ENCODE measurements at places on chromosomes 5 and 9.

- DNase-seq, result no peak
Observed at GRCh38 chr5:68544648-68545552, 329.3 kb downstream of the PIK3R1 start.

DNA sequence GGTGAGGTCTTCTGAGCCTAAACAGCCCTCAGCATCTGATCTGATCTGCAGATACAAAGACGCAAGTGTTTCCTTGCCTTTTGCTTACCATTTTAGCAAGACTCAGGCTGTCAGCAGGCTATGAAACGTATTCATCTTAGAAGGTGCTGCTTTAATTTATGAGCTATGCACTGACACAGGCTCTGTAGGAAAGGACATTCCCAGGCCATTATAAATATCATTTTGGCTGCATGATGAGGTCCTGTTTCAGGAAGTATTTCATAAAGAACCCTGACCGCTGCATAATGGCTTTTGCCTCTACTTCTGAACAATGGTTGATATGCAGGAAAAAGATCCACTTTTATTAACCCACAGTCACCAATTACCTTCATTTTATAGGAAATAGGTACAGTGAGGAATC lies 98.4 kb upstream of the CAST start:
- no peak for DNase-seq

- DNase-seq, result no peak
Observed at GRCh38 chr9:79674052-79674777, 102.5 kb downstream of the TLE4 start.

DNA sequence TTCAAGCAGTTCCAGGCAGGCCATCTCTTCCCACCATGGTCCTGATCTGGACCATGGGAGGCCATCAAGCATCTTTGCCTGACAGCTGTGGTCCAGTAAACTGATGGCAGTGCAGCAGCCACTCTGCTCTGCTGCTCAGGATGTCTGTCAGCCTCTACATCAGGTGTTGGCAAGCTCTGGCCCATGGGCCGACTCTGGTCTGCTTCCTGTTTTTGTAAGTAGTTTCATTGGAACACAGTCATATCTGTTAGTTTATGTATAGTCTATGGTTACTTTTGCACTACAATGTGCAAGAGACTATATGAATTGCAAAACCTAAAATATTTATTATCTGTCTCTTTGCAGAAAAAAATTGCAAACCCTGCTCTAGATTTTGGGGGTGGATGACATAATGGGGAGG lies 225.0 kb downstream of the KCTD16 start:
- DNase-seq, result no peak

DNA sequence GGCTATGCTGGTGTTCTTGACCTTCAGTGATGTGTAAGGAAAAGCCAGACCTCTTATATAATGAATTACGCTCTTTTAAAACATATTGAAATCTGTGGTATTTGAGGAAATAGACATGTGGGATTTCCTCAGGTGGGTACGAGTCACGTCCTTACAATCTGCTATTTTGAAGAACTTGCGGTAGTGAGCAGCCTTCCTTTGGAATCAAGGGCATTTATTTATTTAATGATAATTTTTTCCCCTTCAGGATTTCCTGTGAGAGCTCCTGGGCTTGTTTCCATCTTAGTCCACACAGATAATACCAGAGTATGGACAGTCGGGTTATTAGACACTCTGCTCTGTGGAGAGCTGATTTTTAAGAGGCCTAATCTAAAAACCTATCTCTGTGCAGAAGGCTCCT lies 167.9 kb downstream of the ARHGEF28 start:
- no peak for DNase-seq

- peak; percentile 42 for DNase-seq
Observed at GRCh38 chr5:179422213-179422855, 77.1 kb upstream of the ADAMTS2 start.

GRCh38 chr9:85453850-85454249 lies 287.9 kb downstream of the AGTPBP1 start:
- no peak for DNase-seq

DNA sequence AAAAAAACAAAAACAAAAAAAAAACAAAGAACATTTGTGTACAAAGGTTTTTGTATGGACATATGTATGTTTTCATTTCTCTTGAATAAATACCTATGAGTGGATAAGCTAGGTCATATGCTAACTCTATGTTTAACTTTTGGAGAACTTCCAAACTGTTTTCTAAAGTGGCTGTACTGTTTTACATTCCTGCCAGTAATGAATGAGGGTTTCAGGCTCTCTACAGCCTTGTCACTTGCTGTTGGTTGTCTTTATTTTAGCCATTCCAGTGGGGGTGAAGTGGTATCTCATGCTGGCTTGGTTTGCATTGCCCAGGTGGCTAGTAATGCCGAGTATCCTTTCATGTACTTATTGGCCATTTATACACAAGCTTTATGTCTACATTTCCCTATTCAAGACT lies 9.1 kb upstream of the TRIO start:
- DNase-seq, result no peak

- DNase-seq, result no peak
Observed at GRCh38 chr5:124628721-124629596, 117.5 kb downstream of the ZNF608 start.

GRCh38 chr9:12973710-12974109 lies 198.9 kb downstream of the LURAP1L start:
- DNase-seq, result no peak

DNA sequence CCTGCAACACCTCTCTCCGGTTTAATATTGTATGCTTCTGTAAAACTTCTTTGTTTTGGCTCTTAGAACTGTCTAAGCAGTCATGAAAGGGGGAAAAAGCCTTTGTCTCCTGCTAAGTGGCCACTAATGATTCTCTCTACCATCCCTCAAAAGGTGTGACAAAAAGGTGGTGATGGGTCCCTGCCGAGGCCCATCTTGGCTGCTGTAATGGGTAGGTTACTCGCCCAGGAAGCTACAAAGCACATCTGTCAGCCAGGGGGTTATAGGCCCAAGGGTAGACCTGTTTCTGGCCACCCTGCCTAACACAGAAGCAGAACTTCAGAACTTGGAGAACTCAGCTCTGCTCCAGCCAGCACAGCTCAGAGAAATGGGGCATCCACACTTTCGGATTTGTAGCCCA lies 1.6 kb downstream of the FAM219A start:
- DNase-seq, result no peak

DNA sequence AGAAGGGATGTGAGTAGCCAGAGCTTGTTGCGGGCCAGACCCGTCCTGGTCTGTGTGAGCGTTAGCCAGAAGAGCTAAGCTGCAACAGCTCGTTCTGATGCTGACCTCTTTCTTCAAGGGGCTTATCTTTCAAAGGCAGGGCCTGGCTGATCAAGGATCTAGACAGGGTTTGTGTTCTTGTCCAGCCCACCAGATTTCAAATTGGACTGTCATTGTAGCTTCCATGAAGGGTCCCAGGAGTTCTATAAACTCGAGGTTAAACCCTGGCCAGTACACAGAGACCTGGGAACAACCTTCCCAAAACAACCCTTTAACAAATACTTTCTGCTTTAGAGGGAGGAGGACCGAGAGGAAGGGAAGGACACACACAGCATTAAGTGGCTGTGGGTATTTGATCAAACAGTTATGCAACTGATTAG lies 153.0 kb upstream of the TUT7 start:
- no peak for DNase-seq

- DNase-seq, result no peak
Observed at GRCh38 chr5:36417668-36418067, 116.0 kb upstream of the RANBP3L start.

GRCh38 chr9:31715250-31715649 lies 669.2 kb upstream of the ACO1 start:
- DNase-seq, result no peak

- DNase-seq, result no peak
Observed at GRCh38 chr5:142322747-142323479, 1.9 kb downstream of the SPRY4 start.

DNA sequence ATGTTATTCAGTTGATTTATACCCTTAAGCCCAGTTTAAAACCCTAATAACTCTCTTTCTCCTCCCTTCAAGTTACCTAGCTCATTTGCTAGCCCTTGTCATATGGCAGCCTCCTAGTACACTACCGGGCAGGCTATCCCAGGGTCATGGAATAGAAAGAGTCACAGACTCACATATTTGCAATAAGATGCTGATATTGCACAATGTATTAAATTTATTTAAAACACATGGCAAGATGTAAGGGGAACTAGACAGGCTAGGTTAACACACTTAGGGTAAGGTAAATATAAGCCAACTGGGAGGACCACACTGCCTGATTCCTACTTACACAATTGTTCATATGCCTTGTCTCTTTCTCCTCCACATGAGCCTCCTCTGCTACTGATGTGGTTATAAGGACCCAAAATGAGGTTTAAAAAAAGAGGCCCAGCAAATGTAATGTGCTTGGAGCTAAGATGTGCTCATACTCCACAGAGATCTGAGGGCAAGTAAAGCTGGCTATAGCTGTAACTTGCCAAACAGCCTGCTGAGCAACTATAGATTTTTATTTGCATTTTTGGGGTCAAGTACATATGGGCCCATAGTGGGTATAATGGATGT lies 130.0 kb downstream of the ENC1 start:
- DNase-seq, result no peak

DNA sequence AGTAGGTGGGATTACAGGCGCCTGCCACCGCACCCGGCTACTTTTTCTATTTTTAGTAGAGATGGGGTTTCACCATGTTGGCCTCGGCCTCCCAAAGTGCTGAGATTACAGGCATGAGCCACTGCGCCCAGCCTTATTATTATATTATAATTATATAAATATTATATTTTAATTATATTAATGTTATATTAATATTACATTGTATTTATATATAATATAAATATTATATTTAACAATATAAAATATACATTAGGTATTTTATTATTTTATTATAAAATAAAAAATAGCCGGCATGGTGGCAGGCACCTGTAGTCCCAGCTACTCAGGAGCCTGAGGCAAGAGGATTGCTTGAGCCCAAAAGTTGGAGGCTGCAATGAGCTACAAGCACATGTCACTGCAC lies 21.6 kb upstream of the GLDC start:
- no peak for DNase-seq

DNA sequence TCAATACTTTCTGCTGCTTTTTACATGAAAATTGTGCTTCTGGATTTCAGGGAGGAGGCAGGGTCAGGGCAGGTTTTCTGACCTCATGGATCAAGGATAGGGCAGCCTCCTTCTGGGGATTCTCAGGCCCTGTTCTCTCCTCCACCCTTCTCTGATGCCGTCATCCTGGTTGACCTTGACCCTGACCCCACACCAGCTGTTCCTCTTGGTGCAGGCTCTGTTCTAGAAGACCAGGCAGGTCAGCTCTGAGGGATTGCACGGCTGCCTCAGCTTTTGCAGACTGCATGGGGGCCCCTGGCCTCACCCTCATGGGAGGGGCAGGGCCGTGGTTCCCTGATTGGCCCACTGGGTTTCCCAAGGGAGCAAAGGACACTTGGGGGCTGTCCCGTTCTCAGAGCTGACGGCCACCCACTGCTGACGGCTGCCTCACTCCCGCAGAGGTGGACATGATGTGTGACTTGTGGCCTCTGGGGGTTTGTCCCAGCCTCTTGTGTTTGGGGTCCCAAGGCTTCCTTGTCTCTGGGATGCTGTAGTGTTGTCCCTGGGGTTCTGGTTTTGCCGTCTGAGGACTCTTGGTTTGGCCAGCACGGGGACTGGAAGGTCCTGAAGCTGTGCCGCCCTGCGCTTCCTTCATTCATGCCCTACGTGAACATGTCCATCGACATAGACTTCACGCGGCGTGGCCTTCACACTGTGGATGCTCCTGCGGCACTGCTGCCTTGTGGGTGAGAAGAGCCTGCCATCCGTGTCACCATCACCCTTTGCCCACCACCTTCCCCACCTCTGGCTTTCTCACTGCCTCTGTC lies 34.5 kb downstream of the CEP72 start:
- DNase-seq, result peak; percentile 50

GRCh38 chr9:106305428-106306133 lies 557.4 kb upstream of the ZNF462 start:
- no peak for DNase-seq

DNA sequence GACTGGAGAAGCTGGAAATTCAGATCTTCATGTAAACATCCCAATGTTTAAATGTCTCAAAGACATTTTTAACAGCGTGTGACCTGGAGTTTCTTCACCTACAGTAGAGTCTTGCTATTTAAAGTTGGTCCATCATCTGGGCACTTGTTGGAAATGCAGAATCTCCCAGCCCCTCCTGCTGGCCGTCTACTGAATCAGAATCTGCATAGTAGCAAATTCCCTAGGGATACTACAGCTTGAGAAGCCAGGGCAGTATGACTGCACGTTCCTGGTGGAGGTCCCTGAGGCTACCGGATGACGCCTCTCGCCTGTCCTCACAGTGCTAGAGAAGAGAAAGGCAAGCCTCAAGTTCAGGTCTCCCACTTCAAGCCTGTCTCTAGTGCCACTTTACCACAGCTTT lies 15.7 kb downstream of the SAP30L start:
- no peak for DNase-seq

DNA sequence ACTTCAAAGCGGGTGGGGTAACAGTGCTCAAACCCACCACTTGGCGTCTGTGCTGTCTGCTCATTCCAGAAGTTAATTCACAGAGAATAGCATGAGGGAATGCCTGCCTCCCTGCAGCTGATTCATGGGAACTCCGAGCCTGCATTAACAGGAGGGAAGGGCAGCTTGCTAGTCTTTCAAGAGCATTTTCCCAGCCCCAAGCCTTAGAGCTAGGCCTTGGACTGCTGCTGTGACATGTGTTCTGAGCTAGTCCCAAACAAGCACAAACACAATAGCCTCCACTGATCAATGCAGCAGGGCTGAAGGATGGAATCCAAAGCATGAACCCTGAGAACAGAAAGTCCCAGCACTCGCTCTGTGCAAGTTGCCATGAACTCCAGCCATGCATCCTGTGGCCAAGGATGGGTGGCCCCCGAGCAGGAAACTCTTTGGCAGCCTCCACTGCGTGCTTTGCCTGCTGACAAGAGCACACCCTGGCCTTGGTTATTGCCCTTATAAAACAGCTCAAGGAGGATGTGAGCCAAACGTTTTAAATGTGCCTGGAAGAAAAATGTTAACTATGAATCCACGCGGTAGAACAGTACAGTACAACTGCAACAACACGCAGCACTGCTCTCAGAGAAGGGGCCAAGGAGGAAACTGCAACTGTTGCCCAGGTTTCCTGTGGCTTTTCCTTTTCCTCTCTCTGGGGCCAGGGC lies 653.1 kb upstream of the KLF4 start:
- peak; percentile 73 for DNase-seq
